ENCODE measurements at places on chromosomes 2 and 18.

GRCh38 chr18:59555995-59556659 lies 141.1 kb downstream of the CCBE1 start:
- no peak for DNase-seq

DNA sequence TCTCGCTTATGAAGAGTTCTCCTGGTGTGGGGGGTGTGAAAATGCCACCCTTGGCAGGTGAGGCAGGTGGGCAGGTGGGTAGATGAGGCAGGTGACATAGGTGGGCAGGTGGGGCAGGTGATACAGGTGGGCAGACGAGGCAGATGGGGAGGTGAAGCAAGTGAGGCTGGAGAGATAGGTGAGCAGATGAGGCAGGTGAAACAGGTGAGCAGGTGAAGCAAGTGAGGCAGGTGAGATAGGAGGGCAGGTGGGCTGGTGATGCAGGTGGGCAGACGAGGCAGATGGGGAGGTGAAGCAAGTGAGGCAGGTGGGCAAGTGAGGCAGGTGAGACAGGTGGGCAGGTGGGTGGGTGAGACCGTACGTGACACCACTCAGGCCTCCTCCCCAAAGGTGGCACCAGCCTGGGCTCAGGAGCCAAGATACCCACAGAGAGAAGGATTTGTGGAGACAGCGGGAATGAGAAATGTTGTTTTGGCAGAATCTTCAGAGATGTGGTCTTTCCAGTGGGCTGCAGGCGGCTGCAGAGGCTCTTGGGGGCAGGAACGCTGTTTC lies 232.3 kb upstream of the MYT1L start:
- no peak for DNase-seq

DNA sequence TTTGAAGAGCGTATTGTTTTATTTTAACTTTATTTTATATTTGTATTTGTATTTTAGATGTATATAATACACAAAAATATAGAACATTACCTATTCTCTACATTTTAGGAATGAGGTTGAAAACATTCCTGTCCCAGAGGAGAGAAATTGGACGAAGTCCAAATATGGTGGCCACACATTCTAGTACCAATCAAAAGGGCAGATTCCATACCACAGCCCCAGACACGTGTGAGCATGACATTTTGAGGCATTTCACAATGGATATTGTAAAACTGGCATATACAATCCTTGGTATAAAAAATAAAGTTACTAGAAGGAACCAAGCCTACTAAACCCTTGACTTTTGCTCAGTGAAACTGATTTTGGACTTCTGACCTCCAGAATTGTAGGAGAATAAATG lies 50.6 kb downstream of the C2orf76 start:
- no peak for DNase-seq

DNA sequence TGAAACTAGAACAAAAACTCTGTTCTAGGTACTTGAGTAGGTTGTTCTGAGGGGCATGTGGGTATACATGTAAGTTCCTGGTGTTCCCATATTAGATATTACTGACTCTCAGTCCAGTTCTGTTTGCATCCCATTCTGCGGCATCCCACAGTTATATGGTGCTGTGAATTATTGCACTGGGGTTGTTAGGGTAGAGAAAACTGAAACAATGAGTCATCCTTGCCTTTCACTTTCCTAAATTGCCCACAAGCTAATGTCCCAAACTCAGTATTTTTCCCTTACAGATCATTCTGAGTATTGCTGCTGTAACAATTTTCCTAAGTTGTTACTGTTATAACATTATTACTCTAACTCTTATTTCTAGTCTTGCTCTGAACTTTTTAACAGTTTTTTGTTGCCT lies 3.0 kb downstream of the WDR75 start:
- DNase-seq: no peak

DNA sequence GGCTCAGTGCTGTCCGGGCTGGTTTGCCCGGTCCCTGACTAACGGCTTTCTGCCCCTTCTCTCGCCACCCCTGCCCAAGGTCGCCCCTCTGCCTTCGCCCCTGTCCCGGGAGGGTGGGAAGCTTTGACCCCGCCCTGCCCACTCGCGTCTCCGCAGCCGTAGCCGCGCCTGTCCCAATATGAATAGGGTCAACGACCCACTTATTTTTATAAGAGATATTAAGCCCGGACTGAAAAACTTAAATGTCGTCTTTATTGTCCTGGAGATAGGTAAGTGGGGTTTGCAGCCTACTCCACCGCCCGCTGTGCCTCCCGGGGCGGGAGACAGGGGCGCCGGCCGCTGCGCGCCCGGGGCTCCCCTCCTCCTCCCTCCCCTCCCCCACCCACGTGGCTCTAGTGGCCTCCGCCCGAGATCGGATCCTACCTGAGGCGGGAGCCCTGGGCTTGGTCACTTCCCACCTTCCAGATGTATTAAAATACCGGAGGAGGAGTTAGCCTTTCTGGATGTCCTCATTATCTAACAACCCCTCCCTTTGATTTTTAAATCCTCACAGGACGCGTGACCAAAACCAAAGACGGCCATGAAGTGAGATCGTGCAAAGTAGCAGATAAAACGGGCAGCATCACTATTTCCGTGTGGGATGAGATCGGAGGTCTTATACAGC lies 633 bp downstream of the NABP1 start:
- DNase-seq: peak; percentile 65

DNA sequence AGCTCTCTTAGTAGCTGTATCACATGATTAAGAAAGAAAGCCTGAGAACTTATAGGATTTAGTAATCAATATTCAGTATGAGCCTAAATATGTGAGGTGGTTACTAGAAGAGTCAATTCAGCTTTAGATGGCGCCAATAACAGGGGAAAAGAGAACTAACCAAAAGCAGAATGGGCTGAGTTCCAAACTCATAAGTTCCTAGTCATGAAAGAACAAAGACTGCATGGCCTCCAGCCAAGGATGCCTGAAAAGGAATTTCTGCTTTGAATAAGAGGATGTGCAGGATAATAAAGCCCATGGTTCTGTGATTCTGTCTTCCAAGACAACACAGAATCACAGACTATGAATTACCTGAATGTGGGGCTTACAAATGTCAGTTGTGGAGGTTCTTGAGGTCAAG lies 196.5 kb downstream of the SATB2 start:
- no peak for DNase-seq

DNA sequence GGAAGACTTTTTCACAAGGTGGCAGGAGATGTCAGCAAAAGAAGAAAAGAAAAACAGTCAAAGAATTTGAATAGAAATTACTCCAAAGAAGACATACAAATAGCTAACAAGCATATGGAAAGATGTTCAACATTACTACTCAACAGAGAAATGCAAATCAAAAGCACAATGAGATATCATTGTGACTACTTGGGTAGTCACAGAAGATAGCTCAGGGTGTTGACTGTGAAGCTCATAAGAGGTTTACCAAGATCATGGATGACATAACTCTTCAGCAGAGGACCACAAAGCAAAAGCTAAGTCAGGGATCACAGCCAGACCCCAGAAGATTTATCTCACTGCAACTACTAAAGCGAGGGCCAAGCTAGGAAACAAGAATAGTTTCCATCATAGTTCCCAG lies 53.0 kb upstream of the TANK start:
- DNase-seq: no peak

DNA sequence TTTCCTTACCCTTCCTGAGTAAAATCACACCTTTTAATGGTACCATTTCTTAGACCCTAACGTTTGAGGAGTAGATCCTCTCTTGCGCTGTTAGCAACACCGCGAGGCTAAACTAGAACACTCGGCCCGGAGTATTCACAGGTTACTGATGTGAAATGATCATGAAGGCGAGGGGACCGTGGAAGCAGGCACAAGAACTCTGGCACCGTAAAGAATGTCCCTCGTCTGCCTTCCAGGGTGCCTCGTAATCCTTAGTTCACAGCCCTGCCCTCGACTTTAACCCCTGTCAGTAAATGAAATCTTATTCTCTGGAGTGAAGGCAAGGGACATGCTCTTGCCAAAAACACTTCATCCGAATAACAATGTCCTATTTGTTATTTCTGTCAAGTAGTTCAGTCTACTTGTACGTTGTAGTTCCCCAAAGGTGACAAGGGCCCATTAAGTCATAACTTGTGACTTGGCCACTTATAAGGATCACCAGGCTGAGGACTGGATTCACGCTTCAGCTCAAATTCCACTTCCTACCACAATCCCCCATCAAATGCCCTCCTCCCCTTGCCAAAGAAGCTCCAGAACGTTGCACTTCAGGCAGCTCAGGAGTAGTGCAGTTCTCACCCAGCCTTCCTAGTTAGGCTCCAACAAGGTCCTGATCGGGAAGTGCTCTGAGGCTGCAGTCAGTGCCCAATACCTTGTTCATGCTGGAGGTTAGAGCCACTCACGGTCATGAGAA lies 43.3 kb upstream of the ITM2C start:
- no peak for DNase-seq

- DNase-seq: no peak
Measured at GRCh38 chr2:138298120-138298814, 203.3 kb upstream of the SPOPL start.

- no peak for DNase-seq
Measured at GRCh38 chr2:201234663-201235135, 25.6 kb upstream of the CASP8 start.

DNA sequence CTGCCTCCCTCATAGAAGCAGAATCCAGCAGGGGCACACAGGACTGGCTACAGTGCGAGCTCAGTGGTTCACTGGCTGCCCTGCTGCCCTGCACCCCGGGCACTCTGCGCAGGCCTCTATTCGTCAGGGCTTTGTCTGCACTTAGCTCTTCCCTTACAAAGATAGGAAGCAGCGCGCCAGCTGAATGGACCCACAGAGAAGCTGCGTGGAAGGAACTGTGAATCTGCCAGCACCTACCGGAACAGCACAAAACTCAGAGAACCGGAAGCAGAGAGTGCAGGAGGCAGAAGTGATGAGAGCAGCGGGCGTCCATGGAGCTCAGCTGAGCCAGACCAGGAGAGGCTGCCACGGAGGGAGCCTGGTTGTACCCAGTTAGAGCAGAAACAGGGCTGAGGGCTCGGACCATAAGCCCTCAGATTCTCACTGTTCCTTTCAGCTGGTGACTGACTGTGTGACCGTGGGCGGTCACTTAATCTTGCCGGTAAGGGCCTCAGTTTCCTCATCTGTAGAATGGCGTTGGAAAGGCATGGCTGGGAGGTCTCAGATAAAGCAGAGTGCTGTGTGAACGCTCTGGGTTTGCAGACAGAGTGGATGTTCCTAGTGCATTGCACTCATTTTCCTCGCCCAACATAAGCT lies 23.1 kb upstream of the SLC66A3 start:
- DNase-seq: no peak

- DNase-seq: no peak
Measured at GRCh38 chr2:74201196-74201595, 2.8 kb downstream of the MTHFD2 start.
